ENCODE measurements at places on chromosomes 13 and 19.
A peak's percentile ranks its signal among the peaks of the same experiment; 100 is the strongest.

DNA sequence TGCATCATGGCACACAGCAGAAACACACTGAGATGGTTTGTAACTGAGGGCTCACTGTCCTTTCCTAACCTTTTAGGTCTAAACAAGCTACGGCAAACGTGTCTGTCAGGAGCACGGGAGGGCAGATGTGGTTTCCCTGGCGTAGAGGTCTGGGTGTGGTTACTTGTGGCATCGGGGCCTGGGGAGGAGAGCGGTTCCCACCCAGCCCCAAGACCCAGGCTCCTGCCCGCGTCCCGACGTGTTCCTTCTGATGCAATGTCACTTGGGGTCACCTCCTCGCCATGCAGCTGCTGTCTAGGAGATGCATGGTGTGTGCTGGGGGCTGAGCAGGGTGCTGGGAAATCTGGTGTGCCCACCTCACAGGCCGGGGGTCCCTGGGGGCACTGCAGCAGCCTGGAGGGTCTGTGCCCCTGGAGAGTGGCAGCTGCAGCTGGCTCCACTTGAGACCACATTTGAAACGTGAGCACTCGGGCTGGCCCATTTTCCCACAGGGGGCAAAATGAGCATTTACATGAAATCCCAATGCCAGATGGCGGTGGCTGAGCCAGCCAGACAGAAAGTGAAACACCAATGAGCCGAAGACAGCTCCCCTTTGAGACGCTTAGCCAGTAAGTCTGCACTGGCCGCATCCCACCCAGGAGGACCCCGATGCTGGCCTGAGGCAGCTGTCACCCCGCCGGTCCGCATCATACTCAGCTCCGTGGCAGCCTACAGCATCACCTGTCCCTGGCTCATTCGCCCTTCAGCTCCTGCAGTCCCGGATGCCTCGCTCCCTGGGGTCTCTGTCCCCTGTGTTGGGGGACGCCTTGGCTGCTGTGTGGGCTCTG, 22.3 kb upstream of the MYDGF start:
- DNase-seq = no peak

DNA sequence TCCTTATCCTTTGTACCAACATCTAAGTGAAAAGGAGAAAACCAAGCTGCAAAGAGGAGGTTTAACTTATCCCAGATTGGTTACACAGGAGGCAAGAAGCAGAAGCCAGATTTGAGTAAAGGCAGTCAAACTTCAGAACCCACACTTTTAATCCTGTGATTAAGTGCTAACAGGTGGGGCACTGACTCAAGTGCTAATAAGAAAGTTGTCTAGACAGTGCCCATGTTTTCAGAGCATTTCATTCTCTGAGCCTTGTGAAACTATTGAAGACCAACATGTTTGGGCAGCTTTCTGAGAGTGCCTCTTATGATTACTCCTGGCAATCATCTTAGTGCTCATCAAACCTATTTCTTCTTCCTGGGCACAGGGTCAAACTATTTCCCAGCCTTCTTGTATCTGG, 380.8 kb downstream of the KCNRG start:
- DNase-seq = no peak

DNA sequence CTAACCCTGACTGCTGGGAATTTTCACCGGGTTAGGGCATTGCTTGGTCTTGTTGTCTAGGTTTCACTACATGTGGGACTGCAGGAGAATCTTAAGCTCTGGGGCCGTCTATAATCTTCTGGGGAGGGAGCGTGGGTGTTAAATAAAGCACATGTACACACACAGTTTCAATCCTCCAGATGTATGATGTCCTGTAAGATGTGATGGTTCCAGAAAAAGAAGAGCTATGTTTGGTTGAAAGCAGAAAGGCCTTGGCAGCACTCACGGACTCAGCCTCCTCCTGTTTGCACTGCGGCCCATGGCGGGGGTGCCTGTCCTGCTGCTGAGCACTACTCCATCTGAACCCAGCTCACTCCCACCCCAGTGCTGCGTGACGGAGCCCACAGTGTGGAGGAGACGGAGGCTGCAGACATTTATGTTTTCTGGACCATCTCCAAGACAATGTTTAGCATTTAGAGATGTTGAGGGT, 343.5 kb downstream of the TEX29 start:
- no peak for DNase-seq

GRCh38 chr19:12802267-12803106, 618 bp downstream of the THSD8 start:
- no peak for DNase-seq

DNA sequence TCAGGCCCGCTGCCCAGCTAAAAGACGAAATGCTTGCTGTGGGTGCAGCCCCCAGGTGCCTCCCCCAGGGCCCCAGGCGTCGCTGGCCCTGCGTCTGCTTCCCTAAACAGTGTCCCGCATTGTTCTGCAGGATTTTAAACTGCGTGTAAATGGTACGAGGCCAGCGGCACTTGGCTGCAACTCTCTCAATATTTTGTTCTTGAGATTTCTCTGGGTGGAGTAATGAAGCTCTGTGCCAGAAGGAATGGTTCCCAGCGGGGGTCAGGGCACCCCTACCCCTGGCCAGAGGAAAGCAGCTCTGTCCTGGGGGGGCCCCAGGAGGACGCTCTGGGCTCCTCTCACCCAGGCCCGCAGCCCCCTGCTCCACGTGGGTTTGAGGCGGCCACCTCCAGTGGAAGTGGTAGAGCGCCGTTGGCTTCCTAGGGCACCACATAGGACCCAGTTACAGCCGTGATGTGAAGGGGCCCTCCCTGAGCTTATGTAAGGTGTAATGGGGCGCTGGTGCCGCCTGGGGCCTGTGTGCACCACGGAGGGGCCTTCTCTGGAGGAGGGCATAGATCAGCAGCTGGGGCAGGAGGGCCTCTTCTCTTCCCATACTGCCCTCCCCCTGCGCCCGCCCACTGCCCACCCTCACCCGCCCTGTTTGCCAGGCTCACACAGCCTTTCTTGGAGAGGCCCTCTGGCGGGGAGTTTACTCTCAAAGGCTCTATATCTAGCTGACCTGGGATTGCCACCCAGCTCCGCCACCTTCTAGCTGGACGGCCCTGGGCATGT, 19.8 kb downstream of the PAK4 start:
- peak; percentile 93 for DNase-seq

DNA sequence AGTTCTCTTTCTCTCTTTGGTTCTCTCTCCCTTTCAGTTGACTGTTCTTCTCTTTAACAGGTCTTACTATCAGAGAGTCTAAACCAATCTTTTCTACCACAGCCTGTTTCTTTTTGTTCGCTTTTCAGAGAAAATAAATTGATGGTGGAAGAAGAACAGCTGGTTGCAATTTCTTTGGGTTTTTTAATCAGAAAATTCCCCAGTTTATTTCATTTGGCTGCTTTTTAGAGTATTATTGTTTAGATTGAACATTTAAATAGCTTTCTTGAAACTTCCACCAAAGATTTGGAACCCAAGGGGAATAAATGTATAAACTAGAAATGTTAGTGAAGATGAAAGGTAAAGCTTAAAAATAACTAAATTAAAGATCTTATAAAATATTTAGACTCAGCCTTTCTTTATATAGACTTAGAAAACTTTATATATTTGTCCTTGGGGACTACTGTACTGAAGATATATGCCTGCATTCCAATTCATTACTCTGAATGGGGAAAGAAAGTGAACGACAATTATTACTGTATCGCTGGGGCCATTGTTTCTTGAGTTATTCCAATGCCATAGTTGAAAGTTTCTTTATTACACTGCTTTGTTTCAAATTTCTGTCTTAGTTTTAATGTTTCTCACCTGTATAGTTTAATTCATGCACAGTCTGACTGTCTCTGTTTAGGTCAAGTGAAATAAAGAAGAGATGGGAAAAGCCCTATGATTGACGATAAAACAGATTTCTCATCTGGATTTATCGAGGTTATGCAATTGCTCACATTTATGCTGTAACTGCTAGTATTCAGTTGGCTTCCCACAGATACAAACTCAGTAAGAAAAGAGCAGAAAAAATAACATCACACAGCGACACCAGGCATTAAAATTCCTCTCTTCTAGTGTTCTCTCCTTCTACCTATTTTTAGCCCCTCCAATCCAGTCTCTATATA, 169.4 kb upstream of the CSNK1A1L start:
- DNase-seq = no peak

DNA sequence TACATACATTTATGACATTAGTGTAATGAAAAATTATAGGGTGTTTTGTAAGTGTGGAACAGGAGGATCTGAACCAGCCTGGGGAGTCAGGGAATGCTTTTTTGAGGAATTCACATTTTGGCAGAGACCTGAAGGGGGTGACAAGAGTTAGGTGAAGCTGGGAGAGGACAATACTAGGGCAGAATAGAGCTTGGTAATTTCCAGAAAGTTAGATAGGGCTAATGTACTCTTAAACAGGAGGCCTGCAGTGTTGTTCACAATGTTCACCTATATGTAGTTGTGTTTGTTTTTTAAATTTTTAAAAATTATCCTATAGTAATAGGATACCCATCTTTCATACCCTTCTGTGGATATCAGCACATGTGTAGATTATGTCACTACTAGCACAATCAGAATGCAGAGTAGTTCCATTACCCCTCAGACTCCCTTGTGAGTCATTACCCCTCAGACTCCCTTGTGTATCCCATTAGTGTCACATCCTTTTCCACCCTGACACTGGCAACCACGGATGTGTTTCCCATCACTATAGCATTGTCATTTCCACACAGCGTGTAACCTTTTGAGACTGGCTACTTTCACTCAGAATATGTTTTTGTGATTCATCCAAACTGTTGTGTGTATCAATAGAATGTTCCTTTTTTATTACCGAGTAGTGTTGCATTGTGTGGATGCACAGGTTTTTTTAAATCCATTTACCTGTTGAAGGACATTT, 43.1 kb downstream of the PCCA start:
- no peak for DNase-seq

DNA sequence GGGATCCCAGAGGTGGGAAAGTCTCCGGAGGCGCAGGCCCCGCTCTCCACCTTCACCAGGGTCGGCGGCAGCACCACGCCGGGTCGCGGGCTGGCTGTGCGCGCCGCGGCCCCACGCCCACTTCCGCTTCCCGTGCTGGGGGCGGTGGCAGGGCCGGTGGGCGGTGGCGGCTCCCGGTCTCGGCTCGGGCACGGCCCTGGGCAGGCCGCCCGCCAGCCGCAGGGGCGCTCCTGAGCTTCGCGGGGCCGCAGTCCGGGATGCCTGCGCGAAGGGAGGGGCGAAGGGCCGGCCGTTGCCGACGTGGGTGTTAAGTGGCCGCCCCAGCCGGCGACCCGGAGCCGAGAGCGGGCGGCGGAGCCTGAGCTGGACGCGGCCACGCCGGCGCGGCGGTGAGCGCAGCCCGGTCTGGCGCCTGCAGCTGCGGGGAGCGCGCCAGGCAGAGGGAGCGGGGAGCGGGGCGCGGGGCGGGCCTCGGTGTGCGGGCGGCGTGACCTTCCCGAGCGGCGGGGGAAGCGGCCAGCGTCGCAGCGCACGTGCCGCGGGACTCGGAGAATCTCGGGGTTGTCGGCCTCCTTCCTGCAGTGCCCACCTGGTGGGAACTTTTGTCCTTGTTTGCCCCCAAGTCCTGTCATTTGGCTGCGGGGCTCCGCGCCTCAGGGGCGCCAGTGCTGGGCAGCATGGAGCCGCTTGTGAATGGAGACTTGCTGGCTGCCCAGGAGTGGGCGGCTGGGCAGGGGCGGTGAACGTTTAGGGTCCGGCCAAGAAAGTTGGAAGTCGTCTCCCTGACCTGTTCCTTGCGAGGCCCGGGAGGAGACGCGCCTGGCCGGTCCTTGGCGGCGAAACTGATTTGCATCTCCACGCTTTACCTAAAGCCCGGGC, at the start of gene SLC25A15:
TSS of gene SLC25A15 (plus strand) at position 337 of the 879 bp plus-strand sequence. CDS start 3,616 bp downstream, outside the sequence.
- peak; percentile 93 for DNase-seq

GRCh38 chr19:11797491-11797890, 832 bp upstream of the ZNF491 start:
- DNase-seq = peak; percentile 93

DNA sequence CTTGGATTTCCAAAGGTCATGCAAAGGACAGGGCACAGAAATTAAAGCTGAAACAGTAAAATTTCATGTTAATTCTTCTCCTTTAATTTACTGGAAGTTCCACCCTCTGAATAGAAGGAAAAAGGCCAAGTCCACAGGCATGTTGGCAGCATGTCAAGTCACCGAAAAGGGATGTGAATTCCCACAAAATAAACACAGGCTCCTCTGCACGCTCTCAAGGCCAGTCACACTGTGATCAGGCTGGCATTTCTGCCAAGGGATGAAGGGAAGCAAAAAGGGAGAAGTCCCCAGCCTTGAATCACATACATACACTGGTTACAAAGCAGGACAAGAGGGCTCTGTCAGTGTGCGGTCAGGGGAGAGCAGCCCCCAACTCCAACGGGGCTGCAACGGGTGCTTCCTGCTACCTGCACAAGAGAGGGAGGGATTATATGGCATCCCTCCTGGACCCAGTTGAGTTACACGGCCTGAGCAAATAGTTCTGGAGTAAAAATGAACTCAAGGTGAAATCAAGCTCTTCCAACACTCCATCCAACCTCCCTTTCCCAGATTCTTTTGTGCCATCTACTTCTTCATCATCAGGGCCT, 6.9 kb downstream of the DCLK1 start:
- no peak for DNase-seq

- DNase-seq = peak; percentile 79
These were observed 38.4 kb downstream of the ACTN4 start for GRCh38 chr19:38685666-38686529.

GRCh38 chr19:57363688-57364181, 384 bp downstream of the TRAPPC2B start:
- no peak for DNase-seq

DNA sequence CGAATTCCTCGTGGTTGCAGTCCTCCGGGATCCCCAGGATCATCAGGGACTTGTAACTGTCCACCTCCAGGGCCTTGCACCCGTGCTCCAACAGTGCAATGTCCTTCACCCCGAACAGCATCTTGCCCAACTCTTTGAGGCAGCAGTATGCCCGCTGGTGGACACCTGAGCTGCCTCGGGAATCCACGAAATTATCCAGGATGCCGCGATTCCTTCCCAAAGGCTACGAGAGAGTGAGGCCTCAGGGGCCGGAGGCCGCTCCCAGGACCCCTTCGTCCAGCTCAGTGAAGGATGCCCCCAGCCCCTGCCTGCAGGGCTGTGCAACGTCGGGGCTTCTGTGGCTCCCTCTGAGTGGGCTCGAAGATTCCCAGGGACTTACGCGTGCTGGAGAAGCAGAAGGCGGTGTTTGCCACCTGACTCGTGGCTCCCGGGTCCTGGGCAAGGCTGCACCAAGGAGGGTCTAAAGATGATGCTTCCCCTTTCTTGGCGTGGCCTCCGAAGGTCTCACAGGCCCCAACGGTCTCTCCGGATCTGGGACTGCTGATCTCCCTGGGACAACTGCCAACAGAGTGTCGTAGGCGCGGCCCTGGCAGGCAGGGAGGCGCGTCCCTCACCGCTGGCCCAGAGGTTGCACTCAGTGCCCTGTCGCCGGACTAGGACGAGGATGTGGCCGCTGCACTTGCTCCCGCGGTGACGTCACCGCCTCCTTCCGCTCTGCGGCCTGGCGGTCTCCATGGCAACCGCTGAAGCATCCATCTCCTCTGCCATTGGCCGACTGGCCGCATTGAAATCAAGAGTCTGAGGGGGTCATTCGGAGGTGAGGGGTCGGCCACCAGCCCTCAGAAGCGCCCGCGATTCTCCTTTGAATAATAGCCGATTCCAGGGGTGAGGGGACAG, at the start of gene PNMA8C:
TSS of gene PNMA8C (minus strand) at position 698 of the 897 bp plus-strand sequence. CDS start at position 121, 577 bp downstream.
- no peak for DNase-seq

DNA sequence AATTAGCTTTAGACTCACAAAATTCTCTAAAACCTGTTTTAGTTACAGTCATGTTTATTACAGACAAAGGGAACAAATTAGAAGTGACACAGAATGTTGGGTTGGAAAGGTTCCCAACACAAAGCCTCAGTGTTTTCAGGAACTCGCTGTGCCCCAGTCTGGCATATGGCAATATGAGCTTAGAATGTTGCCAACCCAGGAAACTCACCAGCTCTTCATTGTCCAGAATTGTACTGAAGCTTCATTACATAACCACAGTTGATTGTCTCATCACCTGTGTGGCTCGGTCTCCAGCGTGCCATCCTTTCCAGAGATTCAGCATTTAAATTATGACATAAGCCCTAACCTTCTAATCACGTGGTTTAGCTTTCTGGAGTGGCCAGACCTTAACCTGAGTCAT, 19.1 kb downstream of the ZNF264 start:
- no peak for DNase-seq
